ENCODE measurements at places on chromosomes 2 and 18.

DNA sequence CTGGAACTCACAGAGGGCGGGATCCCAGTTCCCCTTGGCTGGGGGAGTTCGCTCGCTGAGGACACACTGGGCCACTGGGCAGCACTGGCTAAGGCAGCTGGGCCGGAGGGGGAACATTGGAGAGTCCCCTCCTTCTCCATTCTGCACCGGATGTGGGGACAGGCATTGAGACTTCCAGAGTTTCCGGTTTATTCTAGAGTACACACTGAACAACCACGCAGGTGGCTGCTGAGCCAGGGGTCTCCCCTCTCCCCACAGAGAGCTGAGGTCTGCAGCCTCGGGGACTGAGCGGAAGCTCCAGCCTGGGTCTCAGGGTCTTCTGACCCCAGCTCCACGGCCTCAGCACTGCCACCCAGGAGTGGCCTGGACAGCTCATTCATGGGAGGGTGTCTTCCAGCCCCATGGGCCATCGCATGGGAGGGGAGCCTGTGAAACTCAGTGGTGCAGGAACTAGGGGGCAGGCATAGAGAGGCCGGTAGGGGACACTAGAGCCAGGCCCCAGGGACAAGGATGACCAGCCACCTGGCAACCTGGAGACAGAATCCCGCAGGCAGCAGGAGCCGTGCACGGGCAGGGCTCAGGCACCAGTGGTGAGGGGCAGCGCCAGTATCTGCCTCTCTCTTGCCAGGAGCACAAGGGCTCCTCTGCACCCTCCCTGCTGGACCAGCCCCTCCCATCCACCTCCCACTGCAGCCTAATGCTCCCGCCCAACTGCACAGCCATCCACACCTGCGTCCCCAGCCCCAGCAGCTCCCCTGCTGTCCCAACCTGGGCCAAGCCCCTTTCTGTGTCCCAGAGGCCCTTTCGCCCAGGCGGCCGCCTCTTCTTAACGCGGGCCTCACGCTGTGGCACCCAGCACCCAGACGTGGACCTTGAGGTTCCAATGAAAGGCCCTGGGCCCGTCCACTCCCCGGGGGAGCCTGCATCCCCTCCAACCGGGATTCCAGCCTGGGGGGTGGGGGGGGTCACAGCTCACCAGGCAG, 45.1 kb upstream of the GPC1 start:
- DNase-seq: no peak

DNA sequence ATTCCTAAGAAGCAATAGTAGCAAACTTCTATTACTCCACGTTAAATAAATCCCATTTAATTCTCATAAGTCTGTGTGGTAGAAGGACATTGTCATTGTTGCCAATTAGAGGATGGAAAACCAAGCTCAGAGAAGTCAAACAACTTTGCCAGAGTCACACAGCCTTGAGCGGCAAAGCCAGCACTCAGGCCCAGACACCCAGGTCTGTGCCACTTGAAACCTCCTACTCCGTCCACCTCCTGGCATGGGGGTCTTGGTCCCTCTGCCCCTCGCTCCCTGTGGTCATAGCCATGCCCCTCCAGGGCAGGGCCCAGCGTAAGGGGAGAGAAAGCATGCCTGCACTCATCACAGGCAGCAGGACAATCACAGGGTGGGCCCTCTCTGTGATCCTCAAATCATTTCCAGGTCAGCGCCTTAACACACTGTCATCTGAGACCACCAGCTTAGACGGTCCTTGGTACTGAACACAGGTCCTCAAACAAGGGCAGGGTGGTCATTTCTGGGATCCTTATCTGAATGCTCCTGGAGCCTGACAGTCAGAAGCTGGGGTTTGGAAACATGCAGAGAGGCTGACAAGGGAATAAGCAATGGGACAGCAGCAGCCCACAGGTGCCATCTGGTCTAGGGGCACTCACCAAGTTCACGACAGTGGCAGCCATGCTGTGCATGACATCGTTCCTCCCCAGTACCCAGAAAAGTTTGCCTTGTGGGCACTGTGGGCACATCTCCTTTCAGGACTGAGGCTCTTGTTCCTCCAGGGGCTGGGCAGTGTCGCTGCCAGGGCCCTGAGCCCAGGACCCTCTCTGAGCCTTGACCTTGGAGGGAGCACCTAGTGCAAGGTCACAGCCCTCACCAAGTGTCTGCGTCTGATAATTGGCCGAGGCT, 38.2 kb downstream of the FAM178B start:
- no peak for DNase-seq

DNA sequence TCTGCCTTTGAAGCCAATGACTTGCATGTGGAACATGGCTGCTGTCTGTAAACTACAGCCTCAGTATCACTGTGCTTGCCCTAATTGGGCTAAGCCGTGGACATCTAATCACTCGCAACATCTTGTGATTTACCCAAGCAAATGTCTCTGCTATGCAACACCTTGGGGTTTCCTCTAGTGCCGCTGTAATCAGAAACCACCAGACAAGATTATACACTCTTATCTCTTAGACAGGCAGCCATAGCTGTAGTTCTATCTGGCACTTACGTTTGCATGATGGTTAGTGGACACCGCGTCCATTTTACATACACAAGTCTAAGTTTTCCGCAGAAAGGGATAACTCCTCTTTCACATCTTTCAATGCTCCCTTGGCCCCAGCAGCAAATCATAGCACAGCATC, 204.3 kb upstream of the CCDC68 start:
- no peak for DNase-seq

DNA sequence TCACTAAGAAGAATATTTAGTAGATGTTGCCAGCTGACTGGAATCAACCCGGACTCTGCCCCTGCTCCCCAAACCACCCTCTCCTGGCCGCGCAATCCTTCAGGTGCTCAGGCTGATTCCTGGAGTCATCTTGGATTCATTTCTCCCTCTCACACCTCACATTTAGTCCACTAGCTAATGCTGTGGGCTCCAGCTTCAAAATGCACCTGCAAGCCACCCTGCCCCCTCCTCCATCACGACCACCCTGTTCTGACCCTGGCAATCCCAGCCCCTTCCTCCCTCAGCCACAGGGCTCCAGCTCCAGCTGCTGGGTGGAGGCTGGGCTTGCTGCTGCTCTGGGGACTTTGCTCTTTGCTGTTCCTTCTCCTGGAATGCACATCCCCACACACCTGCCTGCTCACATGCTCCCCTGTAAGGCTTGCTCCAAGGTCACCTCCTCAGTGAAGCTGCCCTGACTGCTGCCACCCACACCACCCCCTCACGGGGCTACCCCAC, 61.3 kb upstream of the SH3RF3 start:
- no peak for DNase-seq

DNA sequence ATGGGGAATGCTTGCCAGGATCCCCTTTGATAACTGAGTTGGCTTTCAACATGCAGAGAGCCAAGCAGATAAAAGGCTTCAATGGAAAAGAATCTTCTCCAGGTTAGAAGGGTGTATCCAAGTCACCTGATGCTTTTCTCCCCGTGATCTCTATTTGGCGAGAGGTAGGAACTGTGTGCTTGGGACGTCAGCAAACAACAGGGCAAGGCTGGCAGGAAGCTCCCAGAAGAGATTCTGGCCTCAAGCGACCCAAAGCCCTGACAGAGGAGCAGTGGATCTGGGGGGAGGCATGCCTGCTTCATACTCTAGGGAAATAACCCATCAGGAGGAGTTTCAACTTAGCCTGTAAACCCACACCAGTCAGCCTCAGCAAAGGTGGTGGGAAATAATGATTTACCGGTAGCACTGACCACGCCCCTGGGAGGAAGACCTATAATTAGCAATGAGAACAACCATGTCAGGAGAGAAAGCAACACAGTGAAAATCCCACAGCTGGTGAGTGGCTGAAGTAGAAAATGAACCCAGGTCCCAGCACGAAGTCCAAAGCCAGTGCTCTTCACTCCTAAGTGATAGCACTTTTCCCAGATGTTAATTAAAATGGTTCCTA, 76.3 kb upstream of the SEC11C start:
- DNase-seq: no peak

DNA sequence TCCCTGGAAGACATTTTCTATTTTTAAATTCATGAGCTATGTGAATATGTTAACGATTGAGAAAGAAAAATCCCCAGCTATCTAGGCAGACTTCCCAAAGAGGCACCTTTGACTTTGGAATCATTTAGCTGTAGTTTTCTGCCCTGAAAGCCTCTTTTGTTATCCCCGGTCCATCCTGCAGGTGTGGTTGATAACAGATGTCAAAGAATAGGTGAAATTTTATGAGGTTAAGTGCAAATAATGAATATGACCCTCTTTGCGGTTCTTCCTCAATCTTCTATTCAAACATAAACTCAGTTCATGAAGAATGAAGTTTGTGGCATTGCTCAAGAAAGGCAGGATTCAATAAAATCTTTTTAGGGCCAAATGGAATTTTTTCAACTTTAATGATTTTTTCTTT, 51.6 kb upstream of the ATP8B1 start:
- no peak for DNase-seq

DNA sequence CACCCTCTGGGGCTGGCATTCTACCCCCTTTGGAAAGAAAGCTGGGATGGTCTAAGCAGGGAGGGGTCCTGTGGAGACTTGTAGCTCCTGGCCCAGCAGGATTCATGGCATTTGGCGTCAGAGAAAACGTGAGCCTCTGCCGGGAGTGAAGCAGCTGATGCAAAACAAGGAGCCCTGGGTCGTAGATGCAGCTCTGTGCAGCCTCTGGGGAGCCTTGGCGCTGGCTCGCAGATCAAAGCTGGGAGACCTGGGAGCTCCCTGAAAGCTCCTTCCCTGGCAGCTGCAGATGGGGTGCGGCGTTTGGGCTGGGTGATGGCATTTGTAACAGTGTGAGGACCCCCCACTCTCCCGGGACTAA, 148.3 kb downstream of the KLHL29 start:
- no peak for DNase-seq

DNA sequence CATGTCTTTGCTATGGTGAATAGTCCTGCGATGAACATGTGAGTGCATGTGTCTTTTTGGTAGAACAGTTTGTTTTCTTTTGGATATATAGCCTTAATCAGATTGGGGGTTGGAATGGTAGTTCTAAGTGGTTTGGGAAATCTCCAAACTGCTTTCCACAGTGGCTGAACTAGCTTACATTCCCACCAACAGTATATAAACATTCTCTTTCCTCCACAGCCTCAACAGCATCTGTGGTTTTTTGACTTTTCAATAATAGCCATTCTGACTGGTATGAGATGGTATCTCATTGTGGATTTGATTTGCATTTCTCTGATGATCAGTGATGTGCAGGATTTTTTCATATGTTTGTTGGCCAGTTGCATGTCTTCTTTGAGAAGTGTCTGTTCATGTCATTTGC, 112.2 kb upstream of the SESTD1 start:
- no peak for DNase-seq

DNA sequence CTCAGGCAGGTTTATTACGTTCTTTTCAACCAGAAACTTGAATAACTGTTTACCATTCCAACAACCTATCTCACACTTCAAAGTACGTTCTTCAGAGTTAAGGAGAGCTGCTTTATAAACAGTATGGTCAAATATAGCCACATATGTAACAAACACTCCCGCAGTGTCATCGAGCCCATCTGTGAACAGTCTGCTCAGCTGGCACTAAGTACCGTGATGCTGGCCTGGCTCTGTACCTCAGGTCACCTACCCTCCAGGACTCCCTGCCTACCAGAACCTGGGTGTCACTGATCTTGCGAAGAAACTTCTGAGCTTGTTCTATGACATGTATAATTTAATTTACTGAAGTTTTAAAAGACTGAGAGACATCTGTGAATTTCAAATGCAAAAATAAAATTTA, 71.4 kb downstream of the SEPTIN10 start:
- no peak for DNase-seq

GRCh38 chr2:231475965-231476364, 11.7 kb upstream of the NCL start:
- no peak for DNase-seq

DNA sequence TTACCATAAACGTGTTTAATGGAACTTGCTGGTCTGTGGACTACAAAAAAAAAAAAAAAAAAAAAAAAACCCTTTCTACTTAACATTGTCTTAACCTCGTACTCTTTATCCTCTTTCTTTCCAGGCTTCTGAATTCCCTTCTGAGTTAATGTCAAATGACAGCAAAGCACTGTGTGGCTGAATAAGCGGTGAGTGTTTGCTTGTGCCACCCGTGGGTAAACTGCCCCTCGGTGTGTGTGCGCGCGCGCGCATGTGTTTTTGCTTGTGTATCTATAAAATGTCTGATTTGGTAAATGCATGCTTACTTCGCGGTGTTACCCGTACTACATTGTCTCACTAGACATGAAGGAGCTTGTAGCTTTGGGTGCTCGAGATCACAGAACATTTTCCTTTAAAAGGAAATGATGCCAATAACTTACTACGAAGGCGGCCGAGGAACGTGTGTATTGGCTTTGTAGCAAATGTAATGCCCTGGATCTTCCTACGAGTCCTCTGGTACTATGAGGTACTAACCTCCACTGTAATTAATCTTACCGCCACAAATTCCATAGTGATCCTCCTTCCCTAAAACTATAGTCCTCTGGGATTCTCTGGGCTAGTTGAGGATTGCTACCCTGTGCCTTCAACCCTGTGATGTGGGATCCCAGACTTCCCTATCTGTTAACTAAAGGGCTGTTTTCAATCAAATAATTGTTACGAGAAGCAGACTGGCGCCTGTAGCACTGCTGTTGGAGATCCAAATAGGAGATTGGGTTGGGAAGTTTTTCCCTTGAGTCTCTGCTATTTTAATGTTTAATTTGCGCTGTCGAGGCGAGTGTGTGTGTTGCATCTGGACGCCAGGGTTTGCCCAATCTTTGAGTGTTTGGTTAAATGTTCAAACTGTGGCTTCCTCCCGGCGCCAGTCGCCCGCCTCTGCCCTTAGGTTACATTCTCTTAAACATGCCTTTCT, 1.1 kb downstream of the ID2 start:
- DNase-seq: peak; percentile 70

- DNase-seq: no peak
These were observed 59.3 kb downstream of the EMILIN2 start for GRCh38 chr18:2905854-2906703.

GRCh38 chr2:241469746-241470145, 38.6 kb downstream of the STK25 start:
- DNase-seq: no peak

GRCh38 chr2:1088192-1088860, 137.7 kb downstream of the SNTG2 start:
- DNase-seq: no peak

- DNase-seq: peak; percentile 54
These were observed 222.2 kb downstream of the CYP26B1 start for GRCh38 chr2:71925268-71926088.

DNA sequence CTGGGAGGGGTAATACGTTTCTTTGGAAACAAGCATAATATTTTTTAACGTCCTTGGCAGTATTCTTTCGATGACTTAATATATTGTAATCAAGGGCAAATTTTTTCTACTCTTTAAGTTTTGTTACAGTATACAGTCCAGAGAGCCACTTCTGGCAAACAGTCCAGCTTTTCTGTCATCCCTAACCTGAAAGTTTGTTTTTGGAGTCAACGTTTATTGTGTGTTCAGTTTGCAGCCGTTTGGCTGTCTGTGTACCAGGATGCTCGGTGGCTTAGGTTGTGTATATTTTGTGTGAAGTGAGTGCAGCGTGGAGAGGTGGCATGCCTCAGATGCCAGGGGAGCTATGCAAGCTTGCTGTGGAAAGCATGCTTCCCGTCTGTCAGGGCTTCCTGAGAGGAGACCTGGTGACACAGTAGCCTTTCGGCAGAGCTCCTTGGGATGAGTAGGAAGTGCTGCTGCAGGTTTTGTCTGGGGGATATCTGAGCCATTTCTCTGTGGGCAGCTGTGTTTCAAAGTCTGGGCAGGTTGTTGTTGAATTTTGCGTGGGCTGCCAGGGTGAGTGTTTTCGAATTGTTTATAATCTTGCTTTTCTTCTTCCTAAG, 14.7 kb downstream of the MAP3K20 start:
- DNase-seq: no peak

GRCh38 chr2:216557820-216558219, 59.2 kb downstream of the RPL37A start:
- DNase-seq: no peak

All from cerebellar cortex (tissue), 1 donor.